ENCODE measurements at places on chromosomes 2 and 18.

GRCh38 chr2:206940546-206940945 is 1.2 kb downstream of the CPO start:
- DNase-seq = no peak

DNA sequence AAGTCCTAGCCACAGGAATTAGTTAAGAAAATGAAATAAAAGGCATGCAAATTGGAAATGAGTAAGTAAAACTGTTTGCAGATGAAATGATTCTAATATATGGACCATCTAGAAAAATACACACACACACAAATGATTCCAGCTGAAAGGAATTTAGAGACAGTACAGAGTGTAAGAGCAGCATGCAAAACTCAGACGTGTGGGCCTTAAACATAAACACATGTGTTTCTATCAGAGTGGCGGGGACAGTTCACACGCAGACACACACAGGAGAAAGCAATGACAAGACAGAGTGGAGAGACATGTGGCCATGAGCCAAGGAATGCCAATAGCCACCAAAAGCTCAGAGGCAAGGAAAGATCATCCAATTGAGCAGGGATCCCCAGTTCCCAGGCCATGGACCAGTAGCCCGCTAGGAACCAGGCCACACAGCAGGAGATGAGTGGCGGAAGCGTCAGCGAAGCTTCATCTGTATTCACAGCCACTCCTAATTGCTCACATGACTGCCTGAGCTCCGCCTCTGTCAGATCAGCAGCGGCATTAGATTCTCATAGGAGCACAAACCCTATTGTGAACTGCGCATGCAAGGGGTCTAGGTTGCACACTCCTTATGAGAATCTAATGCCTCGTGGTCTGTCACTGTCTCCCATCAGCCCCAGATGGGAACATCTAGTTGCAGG is 155.4 kb downstream of the ARL4C start:
- DNase-seq = no peak

GRCh38 chr2:127404466-127405254 is 13.6 kb upstream of the PROC start:
- no peak for DNase-seq

DNA sequence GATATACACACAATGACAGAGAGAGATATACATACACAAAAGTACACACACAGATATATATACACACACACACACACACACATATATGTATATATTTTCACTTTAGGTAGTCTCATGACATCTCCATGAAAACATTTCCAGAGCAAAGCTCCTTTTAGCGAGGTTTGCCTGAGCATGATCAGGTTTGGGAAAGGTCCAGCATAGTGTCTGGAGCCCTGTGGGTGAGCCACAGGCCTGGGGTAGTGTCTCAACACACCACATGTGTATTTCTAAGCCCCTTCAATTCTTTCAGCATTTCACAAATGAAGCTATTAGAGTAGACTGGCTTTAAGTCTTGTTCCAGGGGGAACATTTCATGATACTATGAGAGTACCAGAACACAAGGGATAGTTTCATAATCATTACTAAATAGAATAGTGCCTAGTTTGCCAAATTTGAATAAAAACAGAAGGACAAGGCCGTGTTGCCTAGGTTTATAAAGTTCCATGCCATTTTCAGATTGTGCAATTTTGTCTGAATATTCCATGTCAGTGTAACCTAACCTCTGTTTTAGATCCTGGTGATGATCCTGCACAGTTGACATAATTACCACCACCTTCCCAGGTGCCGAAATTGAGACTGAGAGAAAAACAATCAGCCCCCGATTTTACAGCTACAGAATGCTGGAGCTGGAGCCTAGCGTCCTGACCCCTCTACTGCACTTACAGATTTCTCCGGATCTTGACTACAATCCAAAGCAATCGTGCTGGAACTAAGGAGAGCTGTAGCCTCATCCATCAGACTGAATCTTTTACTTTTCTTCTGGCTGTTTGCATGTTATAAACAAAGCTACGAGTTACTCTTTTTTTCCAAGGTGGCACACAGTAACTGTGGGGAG is 332.7 kb downstream of the CYRIA start:
- DNase-seq = no peak
